CD8-positive, alpha-beta memory T cell (primary cell): ENCODE measurements at places on chromosomes 1 and 21. TPM values are rescaled to one million over a fixed set of nuclear protein-coding genes. Genes with fewer than 3 reads are reported as not detected.

- no peak overlapping the region for H3K4me3 ChIP-seq
- H3K27ac ChIP-seq, result no peak overlapping the region
- no peak for DNase-seq
- no peaks in the 10 kb centered on the region for H3K36me3 ChIP-seq
- H3K4me1 ChIP-seq, result peaks cover 11% of the 10 kb centered on the region
Measured at GRCh38 chr1:84842748-84843231, 50.2 kb downstream of the LPAR3 start.

GRCh38 chr1:50348449-50349241, 74.6 kb downstream of the DMRTA2 start:
- H3K36me3 ChIP-seq, result no peaks in the 10 kb centered on the region
- DNase-seq, result no peak
- no peaks in the 10 kb centered on the region for H3K4me1 ChIP-seq
- peaks cover 7% of the 10 kb centered on the region for H3K27me3 ChIP-seq

DNA sequence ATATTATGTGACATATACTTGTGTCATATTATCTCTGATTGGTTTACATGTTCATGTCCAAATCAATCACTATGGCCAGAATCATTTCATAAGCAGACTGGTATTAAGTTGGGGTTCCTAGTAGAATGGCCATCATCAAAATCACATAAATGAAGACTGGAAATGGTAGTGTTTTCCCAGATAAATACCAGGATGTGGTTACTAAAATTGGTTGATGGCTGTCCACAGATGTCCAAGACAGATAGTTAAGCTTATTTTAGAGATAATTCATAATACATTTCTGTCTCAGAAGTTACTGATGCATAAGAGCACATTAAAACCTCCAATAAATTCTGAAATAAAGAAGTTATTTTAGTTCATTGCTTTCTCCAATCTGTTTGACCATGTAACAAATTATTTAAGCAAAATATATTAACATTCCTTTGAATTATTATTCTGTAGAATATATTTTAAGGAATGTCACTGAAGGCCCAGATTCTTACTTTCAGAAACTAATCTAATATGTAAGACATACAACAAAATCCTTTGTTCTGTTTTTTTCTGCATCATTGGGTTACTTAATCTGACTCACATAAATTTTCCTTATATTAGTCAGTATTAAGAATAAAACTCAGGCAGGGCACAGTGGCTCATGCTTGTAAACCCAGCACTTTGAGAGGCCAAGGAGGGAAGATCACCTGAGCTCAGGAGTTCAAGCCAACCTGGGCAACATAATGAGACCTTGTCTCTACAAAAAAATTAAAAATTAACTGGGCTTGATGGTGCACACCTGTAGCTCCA, 483.9 kb downstream of the PTPRC start:
- H3K27me3 ChIP-seq, result no peaks in the 10 kb centered on the region
- no peak overlapping the region for H3K27ac ChIP-seq
- H3K4me1 ChIP-seq, result no peaks in the 10 kb centered on the region
- H3K4me3 ChIP-seq, result no peak overlapping the region
- no peaks in the 10 kb centered on the region for H3K36me3 ChIP-seq

DNA sequence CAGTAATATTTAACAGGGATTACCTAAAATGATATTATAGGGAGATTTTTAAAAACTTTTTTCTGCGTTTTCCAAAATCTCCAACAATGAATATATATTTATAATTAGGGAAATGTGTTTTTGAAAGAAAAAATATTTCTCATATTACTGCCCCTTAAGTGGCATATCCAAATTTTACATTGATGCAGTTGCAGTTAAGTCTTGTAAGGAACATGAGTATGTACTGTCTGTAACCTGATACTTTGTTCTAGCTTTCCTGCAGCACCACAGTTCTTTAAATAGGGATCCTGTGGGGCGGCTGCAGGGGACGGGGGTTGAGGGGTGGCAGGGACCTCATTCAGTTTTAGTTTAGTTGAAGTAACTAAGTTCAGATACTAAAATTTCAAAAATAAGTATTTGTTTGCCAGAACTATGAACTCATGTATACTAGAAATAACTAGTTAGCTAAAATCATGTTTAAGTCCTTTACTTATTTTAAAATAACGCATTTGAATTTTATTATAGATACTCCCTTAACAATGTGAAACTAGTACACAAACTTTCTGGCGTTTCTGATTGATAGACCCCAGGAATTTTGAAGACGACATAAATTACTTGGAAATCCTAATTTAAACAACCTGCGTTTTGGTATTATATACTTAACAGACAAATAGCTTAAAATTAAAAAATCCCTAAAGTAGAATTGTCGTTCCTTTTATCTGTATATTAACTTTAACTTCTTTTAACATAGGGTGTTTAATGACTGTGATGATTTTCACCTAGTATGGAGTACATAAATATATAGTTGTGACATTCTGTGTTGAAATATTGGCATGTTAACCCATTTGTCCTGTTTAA, 639 bp upstream of the DNAJB4 start:
- peak; percentile 34 for DNase-seq
- peaks cover 17% of the 10 kb centered on the region for H3K4me1 ChIP-seq
- H3K36me3 ChIP-seq, result no peaks in the 10 kb centered on the region
- peak overlapping the region; percentile 92 for H3K27ac ChIP-seq

DNA sequence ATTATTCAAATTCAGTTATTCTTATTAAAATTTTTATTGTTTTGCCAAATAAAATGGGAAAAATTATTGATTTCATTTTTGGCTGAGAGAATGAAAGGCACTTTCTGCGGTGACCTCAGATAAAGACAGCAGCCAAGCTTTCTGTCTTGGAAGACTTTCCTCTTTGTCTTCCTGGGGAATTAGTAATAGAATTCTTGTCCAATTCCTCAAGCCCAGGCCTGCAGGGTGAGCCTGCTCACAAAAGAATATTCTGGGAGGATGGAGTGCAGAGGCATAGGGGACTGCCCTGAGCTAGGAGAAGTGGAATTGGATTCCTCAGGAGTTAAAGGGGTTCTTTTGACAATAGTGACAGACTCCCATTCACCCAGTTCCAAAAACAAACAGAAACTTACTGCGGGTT, 614.5 kb upstream of the ADGRL2 start:
- no peaks in the 10 kb centered on the region for H3K27me3 ChIP-seq
- no peak overlapping the region for H3K27ac ChIP-seq
- H3K4me1 ChIP-seq, result no peaks in the 10 kb centered on the region
- no peak overlapping the region for H3K4me3 ChIP-seq

The C1orf146 gene
- not detected for total RNA-seq

The VCAM1 gene
- 3.5 TPM for total RNA-seq

The TNFAIP8L2 gene
- 25.5 TPM for total RNA-seq

- no peak for DNase-seq
- H3K4me3 ChIP-seq, result no peak overlapping the region
- H3K4me1 ChIP-seq, result no peaks in the 10 kb centered on the region
- H3K27ac ChIP-seq, result no peak overlapping the region
- no peaks in the 10 kb centered on the region for H3K36me3 ChIP-seq
Measured at GRCh38 chr1:210236386-210236839, 3.8 kb downstream of the SERTAD4 start.

GRCh38 chr1:150535511-150536287, 13.5 kb upstream of the ADAMTSL4 start:
- no peaks in the 10 kb centered on the region for H3K27me3 ChIP-seq
- no peaks in the 10 kb centered on the region for H3K4me1 ChIP-seq
- no peak overlapping the region for H3K4me3 ChIP-seq
- H3K27ac ChIP-seq, result no peak overlapping the region
- DNase-seq, result no peak

DNA sequence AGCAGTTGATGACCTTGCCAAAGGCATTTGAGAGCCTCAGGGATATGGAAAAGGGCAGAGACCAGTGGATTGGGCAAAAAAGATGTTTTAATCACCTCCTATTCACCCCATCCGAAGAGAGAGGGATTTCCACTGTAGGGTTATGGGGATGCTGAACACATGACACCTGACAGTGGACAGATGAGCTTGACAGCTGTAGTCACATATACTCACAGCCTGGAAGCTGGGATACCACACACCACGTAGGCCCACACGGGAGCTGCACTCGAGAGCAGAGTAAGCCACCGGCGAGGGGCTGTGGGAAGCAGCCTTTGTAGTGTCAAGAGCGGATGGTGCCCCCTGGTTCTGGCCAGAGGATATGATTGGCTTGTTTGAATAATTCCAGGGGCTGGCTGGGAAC, 20.0 kb downstream of the ZBTB40 start:
- H3K27me3 ChIP-seq, result no peaks in the 10 kb centered on the region
- no peak overlapping the region for H3K27ac ChIP-seq
- DNase-seq, result no peak
- H3K4me3 ChIP-seq, result no peak overlapping the region
- H3K4me1 ChIP-seq, result no peaks in the 10 kb centered on the region
- H3K36me3 ChIP-seq, result no peaks in the 10 kb centered on the region

DNA sequence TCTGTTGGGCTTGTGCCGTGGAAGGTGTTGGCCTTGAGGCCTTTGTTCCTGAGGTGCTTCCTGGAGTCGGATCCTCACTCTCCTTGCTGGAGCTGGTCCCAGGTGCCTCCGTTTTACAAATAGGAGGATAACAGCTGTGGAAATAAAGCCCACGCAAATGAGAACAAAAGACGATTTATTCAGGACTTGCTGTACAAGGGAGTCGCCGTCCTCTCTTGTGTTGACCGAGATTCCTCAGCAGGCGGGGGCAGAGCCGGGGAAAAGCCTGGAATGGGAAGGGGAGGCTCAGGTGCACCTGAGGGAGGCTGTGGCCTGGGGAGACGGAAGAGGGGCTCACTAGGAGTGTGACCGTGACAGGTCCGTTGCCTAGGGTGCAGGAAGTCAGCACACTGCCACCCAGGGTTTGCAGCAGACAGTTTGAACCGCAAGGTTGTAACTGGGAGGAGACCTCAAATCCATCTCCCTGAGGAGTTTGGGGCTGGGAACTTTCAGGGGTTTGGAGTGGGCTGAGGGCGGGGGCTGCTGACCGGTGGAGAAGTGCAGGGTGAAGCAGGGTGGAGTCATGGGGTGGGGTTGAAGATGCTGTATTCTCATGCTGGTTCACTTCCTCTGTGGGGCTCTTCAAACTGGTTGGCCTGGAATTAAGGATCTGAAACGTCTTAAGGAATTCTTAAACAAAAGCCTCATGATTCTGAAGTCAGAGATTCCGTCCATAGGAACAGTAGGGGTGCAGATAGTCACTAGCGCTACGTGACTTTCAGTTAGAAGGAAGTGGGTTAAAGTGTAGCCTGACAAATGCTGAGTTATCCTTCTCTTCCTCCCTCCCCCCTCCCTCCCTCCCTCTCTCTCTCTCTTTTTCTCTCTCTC, 2.6 kb upstream of the CSTB start:
- no peak for DNase-seq
- no peaks in the 10 kb centered on the region for H3K27me3 ChIP-seq
- no peak overlapping the region for H3K4me3 ChIP-seq
- peaks cover 27% of the 10 kb centered on the region for H3K4me1 ChIP-seq

- DNase-seq, result no peak
- H3K4me1 ChIP-seq, result peaks cover 27% of the 10 kb centered on the region
- peaks cover 34% of the 10 kb centered on the region for H3K27me3 ChIP-seq
- no peaks in the 10 kb centered on the region for H3K36me3 ChIP-seq
- H3K4me3 ChIP-seq, result peak overlapping the region; percentile 79
- H3K27ac ChIP-seq, result peak overlapping the region; percentile 92
Measured at GRCh38 chr1:147083919-147084272, 88.4 kb downstream of the PRKAB2 start.

The PYHIN1 gene
- total RNA-seq, result 23.9 TPM

- no peak overlapping the region for H3K4me3 ChIP-seq
- DNase-seq, result no peak
- H3K4me1 ChIP-seq, result peaks cover 17% of the 10 kb centered on the region
- H3K27ac ChIP-seq, result no peak overlapping the region
- peaks cover 12% of the 10 kb centered on the region for H3K27me3 ChIP-seq
- H3K36me3 ChIP-seq, result no peaks in the 10 kb centered on the region
Measured at GRCh38 chr1:1039145-1039910, 19.4 kb downstream of the AGRN start.

The OR10J1 gene
- total RNA-seq, result not detected

DNA sequence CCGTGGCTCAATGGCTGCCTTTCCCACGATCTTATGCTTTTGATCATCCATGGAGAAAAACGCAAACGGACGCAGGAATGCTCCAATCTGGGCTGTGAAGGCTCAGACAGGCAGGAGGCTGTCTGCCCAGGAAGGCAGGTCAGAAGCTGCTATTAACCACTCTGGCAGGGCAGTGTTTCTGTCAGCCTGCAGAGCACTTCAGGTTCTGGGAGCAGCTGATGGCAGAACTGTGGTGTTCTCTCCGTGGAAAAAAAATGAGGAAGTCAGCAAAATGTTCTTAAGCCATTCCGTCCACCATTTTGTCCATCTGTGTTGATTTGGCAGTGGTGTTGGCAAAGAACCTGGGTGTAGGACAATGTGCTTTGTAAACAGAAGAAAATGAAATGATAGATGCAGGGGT, 91.7 kb downstream of the SIM2 start:
- no peak overlapping the region for H3K4me3 ChIP-seq
- no peak overlapping the region for H3K27ac ChIP-seq

- no peak overlapping the region for H3K27ac ChIP-seq
- no peak for DNase-seq
Measured at GRCh38 chr1:227709451-227709850, 25.7 kb downstream of the JMJD4 start.

GRCh38 chr1:2966449-2967328, 54.6 kb upstream of the ACTRT2 start:
- no peak overlapping the region for H3K4me3 ChIP-seq
- H3K27me3 ChIP-seq, result no peaks in the 10 kb centered on the region
- no peak overlapping the region for H3K27ac ChIP-seq
- DNase-seq, result no peak
- no peaks in the 10 kb centered on the region for H3K36me3 ChIP-seq
- no peaks in the 10 kb centered on the region for H3K4me1 ChIP-seq

- H3K27ac ChIP-seq, result no peak overlapping the region
- no peaks in the 10 kb centered on the region for H3K4me1 ChIP-seq
- no peak overlapping the region for H3K4me3 ChIP-seq
- H3K27me3 ChIP-seq, result no peaks in the 10 kb centered on the region
- no peaks in the 10 kb centered on the region for H3K36me3 ChIP-seq
Measured at GRCh38 chr1:97352936-97353382, 567.9 kb downstream of the DPYD start.

The ZBTB8A gene
- 0.42 TPM for total RNA-seq

- no peak for DNase-seq
- H3K4me1 ChIP-seq, result no peaks in the 10 kb centered on the region
- no peak overlapping the region for H3K27ac ChIP-seq
- no peak overlapping the region for H3K4me3 ChIP-seq
Measured at GRCh38 chr21:28234326-28234725, 758.4 kb downstream of the LTN1 start.

GRCh38 chr1:224739997-224740684, 124.0 kb downstream of the CNIH3 start:
- peaks cover under 1% of the 10 kb centered on the region for H3K4me1 ChIP-seq
- H3K36me3 ChIP-seq, result no peaks in the 10 kb centered on the region
- no peaks in the 10 kb centered on the region for H3K27me3 ChIP-seq
- H3K4me3 ChIP-seq, result no peak overlapping the region

GRCh38 chr1:72284348-72285073, 2.2 kb upstream of the NEGR1 start:
- H3K4me3 ChIP-seq, result peak overlapping the region; percentile 75
- H3K27ac ChIP-seq, result no peak overlapping the region
- H3K27me3 ChIP-seq, result no peaks in the 10 kb centered on the region
- DNase-seq, result no peak
